NCI-H748 treated with DMSO at 0.1 percent for 48 hours (cell line): ENCODE measurements at places on chromosomes 2 and 18.

- DNase-seq, result no peak
Observed at GRCh38 chr2:175435012-175435411, 253.5 kb upstream of the ATP5MC3 start.

GRCh38 chr2:69770193-69770702, 28.3 kb downstream of the ANXA4 start:
- DNase-seq, result no peak

- no peak for DNase-seq
Observed at GRCh38 chr2:191296083-191297006, 51.1 kb downstream of the MYO1B start.

DNA sequence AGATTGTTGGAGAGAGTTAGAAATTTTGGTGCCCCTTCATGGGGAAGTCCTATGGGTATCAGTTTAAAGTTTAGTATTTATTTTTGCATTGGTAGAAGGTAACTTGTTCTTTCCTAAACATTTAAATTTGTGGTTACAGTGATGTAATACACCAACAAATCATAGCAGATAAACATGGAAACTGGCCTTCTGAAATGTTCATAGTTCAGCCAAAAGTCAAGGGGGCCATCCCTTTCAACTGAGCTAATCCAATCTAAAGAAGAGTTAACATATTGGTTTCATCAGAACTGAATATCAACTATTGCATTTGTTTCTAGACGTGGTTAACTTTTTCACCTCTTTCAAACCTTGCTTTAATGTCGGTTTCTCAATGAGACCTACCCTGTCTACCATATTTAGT, 46.3 kb downstream of the PPP1R1C start:
- no peak for DNase-seq

DNA sequence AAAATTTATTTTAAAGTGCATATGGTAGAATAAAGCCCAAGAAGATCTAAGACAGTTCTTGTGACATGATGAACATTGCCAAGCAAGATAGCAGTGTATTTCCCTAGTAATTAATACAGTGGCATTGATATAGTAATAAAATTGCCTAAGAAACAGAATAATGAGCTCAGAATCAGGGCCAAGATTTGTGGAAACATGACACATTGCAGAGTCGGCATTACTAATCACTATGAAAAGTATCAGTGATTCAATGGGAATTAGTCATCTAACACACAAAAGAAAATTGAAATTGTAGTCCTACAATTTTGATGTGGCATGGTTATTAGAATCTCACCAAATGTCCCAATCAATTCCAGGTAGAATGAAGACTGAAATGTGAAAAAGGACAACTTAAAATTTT, 243.0 kb upstream of the CYRIA start:
- no peak for DNase-seq

GRCh38 chr2:207073412-207073800, 92.3 kb downstream of the KLF7 start:
- DNase-seq, result no peak
